ENCODE measurements at places on chromosomes 7 and 10. TPM values are rescaled to one million over a fixed set of nuclear protein-coding genes. Genes with fewer than 3 reads are reported as not detected.

SHH gene
- 0.08 TPM for polyA plus RNA-seq

SAMD8 gene
- 4.4 TPM for polyA plus RNA-seq

PON3 gene
- 5.8 TPM for polyA plus RNA-seq

AKR1E2 gene
- 1.1 TPM for polyA plus RNA-seq

PSMC2 gene
- polyA plus RNA-seq, result 58.8 TPM

ZNF804B gene
- 0.42 TPM for polyA plus RNA-seq

CDK14 gene
- 7.6 TPM for polyA plus RNA-seq

ENO4 gene
- polyA plus RNA-seq, result 0.15 TPM

WDFY4 gene
- 0.14 TPM for polyA plus RNA-seq

NAT16 gene
- 3.6 TPM for polyA plus RNA-seq

GRM3 gene
- 0.02 TPM for polyA plus RNA-seq

ITIH2 gene
- polyA plus RNA-seq, result not detected

AKR1D1 gene
- not detected for polyA plus RNA-seq

FAM53B gene
- polyA plus RNA-seq, result 5.3 TPM

DEPP1 gene
- 270 TPM for polyA plus RNA-seq

ERVW-1 gene
- not detected for polyA plus RNA-seq

GPR85 gene
- polyA plus RNA-seq, result 1.2 TPM

HACD1 gene
- 6.0 TPM for polyA plus RNA-seq

NUTM2A gene
- polyA plus RNA-seq, result 1.9 TPM

CTAGE15 gene
- not detected for polyA plus RNA-seq

MRLN gene
- polyA plus RNA-seq, result 13.3 TPM

KIF11 gene
- 0.19 TPM for polyA plus RNA-seq

UPK3B gene
- 3.2 TPM for polyA plus RNA-seq

ZNF467 gene
- 18.6 TPM for polyA plus RNA-seq

RNF32 gene
- 1.2 TPM for polyA plus RNA-seq

SPDYE5 gene
- 0.09 TPM for polyA plus RNA-seq

UPK3BL2 gene
- polyA plus RNA-seq, result 20.3 TPM

CCL24 gene
- polyA plus RNA-seq, result not detected
